Activated T-helper 1 cell treated with anti-CD3 and anti-CD28 coated beads, Interleukin-12 subunit alpha, Interleukin-12 subunit beta, Interleukin-2, Interleukin-4 antibody, amounts not matched to agents 30 ng/mL and 10 ng/mL and 1 ng/mL, durations not matched to agents 14 hours and 24 hours and 36 hours (primary cell): ENCODE measurements at places on chromosomes 7 and 10. TPM values are rescaled to one million over a fixed set of nuclear protein-coding genes. Genes with fewer than 3 reads are reported as not detected.

Gene HABP2
- total RNA-seq = not detected in 2 replicates

DNA sequence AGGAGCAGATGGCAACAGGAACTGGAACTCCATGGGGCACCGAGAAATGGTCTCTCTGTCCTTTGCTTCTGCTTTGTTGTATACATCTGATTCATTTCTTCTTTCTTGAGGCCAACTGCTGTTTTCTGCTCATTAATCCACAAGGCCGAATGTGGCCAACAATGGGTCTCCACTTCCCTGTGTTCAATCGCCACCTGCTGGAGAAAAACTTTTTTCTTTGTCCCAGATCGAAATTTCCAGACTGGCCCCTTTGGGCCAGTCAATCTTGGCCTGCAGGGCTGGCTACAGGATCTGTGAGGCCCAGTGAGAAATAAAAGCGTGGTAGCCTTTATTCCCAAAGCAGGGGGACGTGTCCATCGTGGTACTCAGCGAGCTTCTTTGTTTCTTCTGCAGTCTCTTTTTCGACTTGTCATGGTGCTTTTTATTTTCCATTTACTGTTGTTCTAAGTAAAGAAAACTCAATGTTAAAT lies 58.8 kb downstream of the PARP12 start:
- H3K4me1 ChIP-seq = no peaks in the 10 kb centered on the region
- no peaks in the 10 kb centered on the region for H3K36me3 ChIP-seq
- peaks cover 2% of the 10 kb centered on the region for H3K27me3 ChIP-seq
- H3K27ac ChIP-seq = no peak overlapping the region

DNA sequence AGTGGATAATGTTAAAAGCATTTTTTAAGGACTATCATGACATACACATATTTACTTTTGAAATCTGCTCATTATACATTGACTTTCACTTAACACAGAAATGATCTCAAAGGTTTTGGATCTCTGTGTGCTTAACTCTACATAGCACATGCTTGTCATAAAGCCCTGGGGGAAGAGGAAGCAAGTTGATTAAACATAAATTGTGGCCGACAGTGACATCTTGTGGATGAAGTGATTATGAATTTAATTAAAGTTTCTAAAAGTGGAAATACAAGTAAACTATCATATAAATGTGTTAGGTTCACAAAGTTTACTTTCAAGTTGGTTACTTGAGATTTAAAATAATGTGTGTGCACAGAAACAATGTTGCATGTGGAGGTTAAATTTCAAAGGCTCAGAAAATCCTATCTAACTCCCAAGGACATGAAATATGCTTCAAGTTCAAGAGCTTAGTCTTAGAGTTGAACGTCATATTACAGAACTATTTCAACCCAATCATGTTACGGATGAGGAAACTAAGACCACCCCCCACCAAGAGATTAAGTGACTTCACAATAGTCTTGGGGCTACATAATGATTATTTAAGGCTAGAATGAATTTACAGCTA lies 1247.8 kb downstream of the GATA3 start:
- no peak overlapping the region for H3K27ac ChIP-seq
- H3K4me1 ChIP-seq = no peaks in the 10 kb centered on the region
- peaks cover 6% of the 10 kb centered on the region for H3K27me3 ChIP-seq
- no peak for DNase-seq
- no peaks in the 10 kb centered on the region for H3K36me3 ChIP-seq

DNA sequence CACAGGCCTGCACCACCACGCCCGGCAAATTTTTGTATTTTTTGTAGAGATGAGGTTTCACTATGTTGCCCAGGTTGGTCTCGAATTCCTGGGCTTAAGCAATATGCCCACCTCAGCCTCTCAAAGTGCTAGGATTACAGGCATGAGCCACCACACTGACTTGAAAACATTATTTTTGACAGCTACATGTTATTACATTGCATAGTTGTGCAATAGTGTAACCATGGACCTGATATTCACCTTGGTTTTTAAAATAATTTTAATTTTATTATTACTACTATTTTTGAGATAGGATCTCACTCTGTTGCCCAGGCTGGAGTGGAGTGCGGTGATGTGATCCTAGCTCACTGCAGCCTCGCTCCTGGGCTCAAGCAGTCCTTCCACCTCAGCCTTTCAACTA lies 18.4 kb downstream of the AKAP9 start:
- DNase-seq = no peak
- no peaks in the 10 kb centered on the region for H3K4me1 ChIP-seq
- no peak overlapping the region for H3K4me3 ChIP-seq
- H3K27ac ChIP-seq = no peak overlapping the region

DNA sequence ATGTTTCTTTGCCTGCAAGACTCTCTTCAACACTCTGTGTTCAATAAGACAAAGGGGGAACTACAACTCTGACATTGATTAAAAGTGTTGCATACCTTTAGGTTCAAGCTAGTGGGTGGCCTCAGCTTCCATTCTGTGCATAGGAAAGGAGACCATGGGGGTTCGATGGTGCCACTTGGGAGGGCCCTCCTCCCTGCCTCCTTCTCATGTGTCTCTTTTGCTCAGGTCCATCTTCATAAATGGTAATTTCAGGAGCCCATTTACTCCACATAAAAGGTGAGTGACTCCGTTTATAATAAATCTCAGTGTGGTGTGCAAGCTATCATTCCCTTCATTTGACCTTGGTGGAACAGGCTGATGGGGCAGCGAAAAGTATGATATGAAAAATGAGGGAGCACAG lies 285.1 kb downstream of the LRMDA start:
- no peaks in the 10 kb centered on the region for H3K36me3 ChIP-seq
- H3K27me3 ChIP-seq = peaks cover 8% of the 10 kb centered on the region
- H3K4me3 ChIP-seq = no peak overlapping the region
- DNase-seq = no peak
